ENCODE measurements at places on chromosomes 5 and 9.

DNA sequence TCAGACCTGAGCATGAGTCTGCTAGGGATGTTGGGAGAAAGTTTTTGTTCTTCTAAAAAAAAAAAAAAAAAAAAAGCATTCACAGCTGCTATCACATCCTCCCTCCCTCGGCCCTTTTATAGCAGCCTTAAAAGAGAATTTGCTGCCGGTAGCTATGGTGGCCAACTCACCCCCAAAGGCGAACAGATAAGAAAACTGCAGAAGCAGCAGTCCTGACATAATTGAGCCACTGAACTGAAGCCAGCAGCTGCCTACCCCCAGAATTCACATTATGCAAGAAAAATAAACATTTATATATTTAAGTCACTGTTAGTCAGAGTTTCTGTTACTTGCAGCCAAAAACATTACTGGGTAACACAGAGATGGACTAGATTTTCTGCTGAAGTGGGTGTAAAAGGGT lies 124.3 kb upstream of the SMARCA2 start:
- no peak for DNase-seq

GRCh38 chr5:17831279-17831678 lies 197.0 kb downstream of the TAF11L14 start:
- no peak for DNase-seq

- no peak for DNase-seq
Observed at GRCh38 chr9:2276296-2276695, 261.1 kb downstream of the SMARCA2 start.

- DNase-seq: no peak
Observed at GRCh38 chr5:124303366-124303765, 443.1 kb downstream of the ZNF608 start.

GRCh38 chr5:143932584-143932983 lies 120.6 kb downstream of the HMHB1 start:
- DNase-seq: no peak

All from stimulated activated CD8-positive, alpha-beta memory T cell treated with anti-CD3 and anti-CD28 coated beads, Interleukin-7, amount 100 ng/mL, for 4 hours (primary cell).